Head of caudate nucleus (tissue), 42 donors: ENCODE measurements at places on chromosomes 13 and 19.

GRCh38 chr13:49213539-49213938 is 6.6 kb upstream of the MLNR start:
- DNase-seq: no peak

GRCh38 chr19:35601971-35602370 is 10.6 kb upstream of the HAUS5 start:
- no peak for DNase-seq

GRCh38 chr13:28654276-28654675 is 4.7 kb upstream of the POMP start:
- no peak for DNase-seq

DNA sequence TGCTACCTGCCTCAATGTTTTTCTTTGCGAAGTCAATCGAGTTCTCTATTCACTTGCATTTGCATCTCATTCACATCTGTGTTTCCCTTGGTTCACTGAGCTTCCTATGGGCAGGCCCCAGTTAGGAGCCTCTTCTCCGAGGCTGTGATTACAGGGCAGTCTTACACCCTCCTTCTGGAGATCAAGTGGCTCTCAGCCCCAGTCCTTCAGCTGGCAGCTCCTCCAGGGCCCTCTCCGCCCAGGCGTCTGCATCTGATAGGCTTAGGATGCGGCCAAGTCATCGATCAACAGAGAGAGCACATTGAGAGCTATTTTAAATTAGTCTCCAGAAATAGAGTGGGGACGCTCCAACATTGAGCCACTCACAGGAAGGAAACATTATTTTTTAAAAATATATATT is 44.2 kb downstream of the MBNL2 start:
- no peak for DNase-seq

DNA sequence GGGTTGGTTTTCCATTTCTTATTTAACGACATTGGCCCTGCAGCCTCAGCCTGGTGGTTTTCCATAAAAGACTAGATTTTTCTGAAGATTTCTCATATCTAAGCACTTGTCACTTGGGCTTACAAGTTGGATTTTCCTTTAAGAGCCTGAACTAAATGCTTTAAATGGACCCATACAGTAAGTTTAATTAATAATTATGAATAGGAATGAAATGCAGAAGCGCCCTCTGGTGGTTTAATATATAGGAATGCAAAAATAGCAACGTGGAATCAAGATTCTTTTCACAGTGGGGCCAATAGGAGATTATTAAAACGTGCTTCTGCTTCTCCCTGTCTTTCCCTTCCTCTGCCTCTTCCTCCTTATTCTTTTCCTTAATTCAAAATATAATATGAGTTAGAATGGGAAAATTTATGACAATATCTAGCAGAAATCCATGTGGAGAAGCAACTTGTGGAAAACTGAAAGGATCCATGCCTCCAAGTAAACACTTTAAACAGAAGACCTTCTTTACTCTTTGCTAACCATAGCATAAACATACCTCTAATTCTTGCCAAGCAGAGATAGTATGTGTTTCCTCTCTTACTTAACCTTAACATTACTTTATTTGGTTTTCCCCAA is 324.0 kb downstream of the GPC5 start:
- no peak for DNase-seq

DNA sequence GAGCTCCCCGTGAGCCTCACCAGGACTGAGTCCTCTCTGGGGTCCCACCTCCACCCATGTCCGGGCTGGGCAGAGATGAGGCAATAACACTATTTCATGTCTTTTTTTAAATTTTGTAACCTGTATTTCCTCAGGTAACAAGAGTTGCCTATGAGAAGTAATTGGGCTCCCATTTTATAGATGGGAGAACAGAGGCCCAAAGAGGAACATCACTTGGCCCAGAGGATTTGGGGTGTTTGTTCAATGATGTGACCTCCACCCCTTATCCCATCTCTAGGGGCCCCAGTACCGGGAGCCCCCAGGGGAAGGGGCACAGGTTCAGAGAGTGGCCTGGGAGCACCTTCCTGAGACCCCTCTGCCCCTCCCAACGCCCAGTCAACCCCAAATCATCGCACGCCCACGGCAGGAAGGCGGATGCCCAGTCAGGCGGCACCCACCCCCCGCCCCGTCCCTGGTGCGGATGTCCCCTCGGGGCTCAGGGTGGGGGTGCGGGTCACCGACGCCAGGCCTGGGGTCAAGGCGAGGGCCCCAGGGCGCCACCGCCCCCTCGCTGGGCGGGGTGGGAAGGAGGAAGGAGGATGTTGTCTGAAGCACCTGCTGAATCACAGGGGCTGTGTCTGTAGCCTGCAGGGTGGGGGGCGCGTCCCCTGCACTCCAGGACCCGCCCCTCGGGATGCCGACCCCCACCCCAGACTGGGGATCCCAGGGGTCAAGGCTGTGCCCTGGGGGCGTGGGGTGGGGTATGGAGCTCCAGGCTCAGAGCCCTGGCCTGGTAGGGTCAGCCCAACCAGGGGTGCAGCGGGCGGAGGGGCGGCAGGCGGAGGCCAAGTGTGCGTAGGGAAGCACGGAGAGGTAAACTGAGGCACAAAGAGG is 9.0 kb upstream of the CIRBP start:
- no peak for DNase-seq

- DNase-seq: no peak
Measured at GRCh38 chr19:55500368-55500952, 12.2 kb downstream of the SSC5D start.

GRCh38 chr13:25503856-25504255 is 132.1 kb downstream of the ATP8A2 start:
- DNase-seq: no peak

GRCh38 chr19:17865364-17866311 is 5.9 kb downstream of the RPL18A start:
- no peak for DNase-seq

GRCh38 chr19:49391581-49392399 is 3.7 kb downstream of the KASH5 start:
- peak; percentile 77 for DNase-seq
